ENCODE measurements at places on chromosomes 5 and 9. TPM values are rescaled to one million over a fixed set of nuclear protein-coding genes. Genes with fewer than 3 reads are reported as not detected.

GRCh38 chr9:124549016-124549415 lies 41.8 kb upstream of the NR5A1 start:
- DNase-seq, result no peak

Gene SLC27A6
- 5.2 TPM for polyA plus RNA-seq

DNA sequence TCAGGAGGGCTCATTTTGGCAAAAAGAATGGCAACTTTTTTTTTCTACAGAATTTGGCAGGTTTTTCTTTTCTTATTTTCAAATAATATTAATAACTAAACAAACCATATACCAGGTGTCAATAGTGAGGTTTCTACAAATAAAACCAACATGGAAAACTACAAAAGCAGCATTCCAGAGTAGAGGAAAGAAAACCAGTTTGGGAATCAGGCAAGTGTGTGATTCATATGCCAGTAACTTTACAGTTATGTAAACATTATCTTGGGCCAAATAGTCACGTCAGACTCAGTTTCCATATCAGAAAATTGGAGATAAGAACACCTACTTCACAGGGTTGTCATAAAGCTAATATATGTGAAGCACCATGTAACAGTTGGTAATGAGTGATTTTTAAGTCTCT lies 51.7 kb downstream of the FBXW11 start:
- no peak for DNase-seq

GRCh38 chr9:121675381-121675780 lies 23.9 kb downstream of the DAB2IP start:
- no peak for DNase-seq

DNA sequence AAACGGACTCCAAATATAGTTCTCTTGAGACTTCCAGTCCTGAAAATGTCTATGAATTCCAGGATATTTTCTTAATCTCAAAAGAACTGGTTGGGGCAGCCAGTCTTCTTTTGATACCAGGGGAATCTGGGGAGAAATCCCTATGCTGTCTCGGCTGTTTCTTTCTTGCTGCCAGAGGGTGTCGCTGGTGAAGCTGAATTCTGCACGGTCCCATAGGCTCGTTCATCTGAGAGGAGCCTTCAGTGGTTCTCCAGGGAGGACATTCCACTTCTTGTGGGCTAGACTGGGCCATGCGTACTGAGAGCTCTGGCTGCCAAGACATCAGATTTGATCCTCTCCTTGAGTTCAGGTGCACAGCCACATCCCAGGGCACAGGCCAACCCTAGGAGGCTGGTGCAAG lies 155.0 kb upstream of the CLINT1 start:
- DNase-seq, result no peak

DNA sequence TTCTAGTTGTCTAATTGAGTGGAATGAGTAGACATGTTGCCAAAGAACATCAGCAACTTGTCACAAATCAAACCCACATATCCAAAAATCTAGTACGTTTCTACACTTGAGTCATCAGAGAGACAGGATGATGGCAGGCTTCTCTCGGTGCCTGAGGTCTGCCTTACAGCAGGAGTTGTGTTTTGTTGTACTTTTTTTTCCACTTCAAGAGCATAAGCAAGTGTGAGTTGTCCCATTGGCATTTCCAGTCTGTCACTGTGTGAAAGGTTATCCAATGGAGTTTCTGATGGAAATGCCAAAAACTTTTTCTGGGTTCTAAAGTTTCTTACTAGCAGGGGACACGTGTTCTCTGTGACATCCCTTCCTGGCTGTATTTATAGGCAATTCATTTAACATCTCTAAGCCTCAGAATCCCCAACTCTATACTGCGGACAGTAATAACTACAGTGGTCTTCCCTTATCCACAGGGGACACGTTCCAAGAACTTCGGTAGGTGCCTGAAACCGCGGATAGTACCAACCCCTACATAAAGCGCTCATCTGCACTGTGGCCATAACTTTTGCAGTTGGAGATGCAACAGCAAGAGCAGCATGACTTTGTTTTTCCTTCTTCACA lies 246.5 kb downstream of the SYK start:
- DNase-seq, result no peak

- DNase-seq, result peak; percentile 92
These were observed 51.7 kb upstream of the SEMA6A start for GRCh38 chr5:116626272-116626723.

GRCh38 chr5:1886846-1887587 lies 4.3 kb upstream of the IRX4 start:
- no peak for DNase-seq

GRCh38 chr5:41683181-41683580 lies 172.8 kb upstream of the PLCXD3 start:
- no peak for DNase-seq

DNA sequence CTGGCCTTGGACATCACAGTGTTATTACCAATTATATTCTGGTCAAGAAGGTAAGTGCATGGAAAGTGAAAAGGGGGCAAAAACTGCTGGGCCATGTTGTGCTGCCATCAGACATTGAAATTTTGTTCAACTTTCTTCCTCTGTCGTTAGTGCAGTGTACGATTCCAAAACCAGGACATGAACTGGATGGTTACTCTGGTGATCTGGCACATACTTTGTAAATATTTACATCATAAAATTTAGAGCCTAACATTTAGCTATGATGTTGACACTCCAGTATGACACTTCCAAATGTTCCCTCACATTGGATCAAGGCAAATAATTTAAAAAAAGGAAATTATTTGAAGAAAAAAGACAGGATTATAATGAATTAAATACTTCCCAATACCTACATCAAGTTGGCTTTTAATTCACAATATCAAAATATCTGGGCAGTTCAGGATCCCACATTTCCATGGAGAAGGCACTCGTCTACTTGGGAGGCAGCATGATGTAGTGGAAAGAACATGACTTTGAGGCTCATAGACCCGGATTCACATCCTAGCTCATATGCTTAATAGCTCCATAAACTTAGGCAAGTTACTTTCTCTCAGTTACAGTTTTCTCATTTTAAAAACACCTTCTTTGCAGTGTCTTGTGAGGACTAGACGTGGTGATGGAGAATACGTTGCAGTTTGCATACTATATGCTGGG lies 342.5 kb upstream of the MPDZ start:
- DNase-seq, result peak; percentile 59

DNA sequence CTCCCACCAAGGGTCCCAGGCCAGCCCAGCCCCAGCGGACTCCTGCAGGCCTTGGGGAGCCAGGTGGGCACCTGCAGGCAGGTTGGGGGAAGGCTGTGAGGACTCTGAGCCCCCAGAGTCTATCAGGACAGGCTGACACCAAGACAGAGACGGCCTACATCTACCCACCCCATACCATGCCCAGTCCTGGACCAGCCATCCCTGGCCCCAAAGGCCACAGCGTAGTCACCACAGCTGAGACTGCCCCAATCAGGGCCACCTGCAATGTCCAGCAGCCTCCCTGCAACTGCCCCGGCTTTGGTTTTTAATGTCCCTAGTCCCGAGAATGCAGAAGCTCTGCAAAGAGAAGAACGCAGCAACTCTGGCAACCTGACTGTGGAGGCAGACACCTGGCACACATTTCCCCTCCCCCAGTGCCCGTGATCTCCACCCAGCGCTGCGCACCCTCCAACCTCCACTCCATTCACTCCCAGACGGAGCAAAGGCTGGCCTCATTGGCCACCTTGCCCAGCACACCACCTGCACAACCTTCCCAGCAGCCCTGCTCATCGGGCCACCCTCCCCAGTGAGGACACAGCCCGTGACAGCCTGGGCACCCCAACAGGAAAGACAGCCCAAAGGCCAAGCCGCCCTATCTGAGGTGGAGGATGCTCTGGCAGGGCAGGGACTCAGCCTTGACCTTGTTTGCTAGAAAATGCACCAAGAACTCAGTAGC lies 14.9 kb downstream of the ADAMTS2 start:
- no peak for DNase-seq

DNA sequence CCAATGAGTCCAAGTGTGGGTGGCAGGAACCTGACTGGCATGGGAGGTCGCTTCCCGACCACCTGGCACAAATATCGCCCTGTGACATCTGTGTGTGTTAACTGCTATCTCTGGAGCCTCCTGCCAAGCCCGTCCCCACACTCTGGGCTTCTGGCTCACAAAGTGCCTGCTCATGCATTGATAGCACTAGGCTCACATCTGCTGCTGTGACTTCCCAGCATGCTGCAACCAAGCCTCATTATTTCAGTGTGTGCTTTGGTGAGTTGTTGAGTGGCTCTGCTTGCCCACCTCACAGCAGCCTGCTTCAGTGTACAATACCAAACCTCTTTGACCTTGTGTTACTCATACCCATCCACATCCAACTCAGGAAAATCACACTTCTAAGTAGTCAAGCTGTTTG lies 139.8 kb downstream of the APBA1 start:
- no peak for DNase-seq

- DNase-seq, result no peak
These were observed 12.5 kb upstream of the SGCD start for GRCh38 chr5:156314416-156314815.

GRCh38 chr5:149957855-149958254 lies 2.7 kb upstream of the SLC26A2 start:
- no peak for DNase-seq

- DNase-seq, result peak; percentile 65
These were observed 15.8 kb upstream of the RAPGEF1 start for GRCh38 chr9:131755541-131756198.

DNA sequence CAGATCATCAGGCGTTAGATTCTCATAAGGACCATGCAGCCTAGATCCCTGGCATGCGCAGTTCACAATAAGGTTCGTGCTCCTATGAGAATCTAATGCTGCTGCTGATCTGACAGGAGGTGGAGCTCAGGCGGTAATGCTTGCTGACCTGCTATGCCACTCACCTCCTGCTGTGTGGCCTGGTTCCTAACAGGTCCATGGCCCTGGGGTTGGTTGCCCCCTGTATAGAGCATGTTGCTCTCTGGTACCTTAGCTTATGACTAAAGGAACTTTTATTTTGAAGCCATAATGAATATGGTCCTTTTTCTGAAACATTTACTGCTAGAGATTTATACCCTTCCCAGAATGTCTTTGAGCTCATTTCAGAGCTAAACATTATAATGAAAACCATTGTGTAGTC lies 3.1 kb downstream of the MAN2A1 start:
- DNase-seq, result no peak

Gene ALDOB
- polyA plus RNA-seq, result 8.6 TPM

GRCh38 chr5:177403102-177403791 lies 2.8 kb upstream of the PFN3 start:
- DNase-seq, result no peak

DNA sequence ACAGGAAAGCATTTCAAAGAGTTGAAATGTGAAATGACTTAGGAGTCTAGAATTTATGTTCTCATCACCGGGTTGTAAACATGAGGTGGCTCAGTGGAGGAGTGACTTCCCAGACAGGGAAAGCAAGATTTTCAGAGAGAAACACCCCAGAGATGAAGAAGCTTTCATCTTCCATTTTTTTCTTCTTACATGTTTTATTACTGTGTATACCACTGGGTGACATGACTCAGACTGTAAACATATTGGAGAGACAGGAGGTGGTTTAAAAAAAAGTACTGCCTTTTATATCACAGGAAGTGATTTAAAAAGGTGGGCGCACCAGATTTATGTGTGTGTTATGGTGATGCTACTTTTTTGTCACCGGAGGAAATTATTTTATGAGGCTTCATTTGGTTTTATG lies 209.1 kb upstream of the TUT7 start:
- DNase-seq, result no peak

Measured in right lung (tissue), 10 donors.